ENCODE measurements at places on chromosomes 13 and 19.

DNA sequence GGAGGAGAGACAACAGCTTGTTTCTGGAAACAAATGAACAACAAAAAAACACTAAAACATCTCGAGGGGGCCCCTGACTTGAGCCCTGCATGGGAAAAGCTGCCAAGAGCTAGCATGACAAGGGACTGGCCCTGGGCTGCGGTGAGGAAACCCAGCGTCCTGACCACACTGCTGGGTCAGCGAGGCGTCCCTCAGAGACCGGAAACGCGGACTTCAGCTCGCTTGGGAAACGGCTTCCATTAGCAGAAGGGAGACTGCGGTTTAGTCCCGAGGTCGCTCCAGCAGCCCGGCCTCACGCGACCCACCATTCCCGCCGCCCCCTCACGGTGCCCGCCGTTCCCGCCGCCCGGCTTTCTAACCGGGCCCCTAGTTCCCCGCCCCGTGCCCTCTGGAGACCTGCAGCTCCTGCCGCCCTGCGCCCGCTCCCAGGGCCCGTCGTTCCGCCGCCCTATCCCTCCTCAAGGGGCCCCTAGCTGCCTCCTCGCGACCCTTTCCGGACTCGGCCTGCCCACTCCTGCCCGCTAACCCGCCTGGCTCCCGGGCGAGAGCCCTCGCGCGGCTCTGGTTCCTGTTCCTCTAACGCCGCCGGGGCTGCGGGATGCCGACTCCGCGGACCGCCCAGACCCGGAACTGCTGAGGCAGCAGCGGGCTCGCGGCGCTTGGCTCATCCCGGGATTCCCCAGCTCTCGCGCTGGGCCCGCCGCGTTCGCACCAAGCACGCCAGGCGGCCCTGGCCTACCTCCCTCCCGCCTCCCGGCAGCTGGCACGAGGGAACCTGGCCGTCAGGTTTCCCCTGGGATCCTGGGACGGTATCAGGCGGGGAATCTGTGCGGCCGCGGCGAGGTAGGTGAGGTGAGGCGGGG lies at the start of gene CCDC122:
Gene CCDC122, minus strand, starts transcription at position 849 of the 863 bp plus-strand sequence. CDS start 10,364 bp downstream, outside the sequence.
- DNase-seq: peak; percentile 58

GRCh38 chr19:14432791-14433553 lies at the start of gene PKN1:
TSS of gene PKN1 (plus strand) at chr19:14433306. CDS start at chr19:14433522, 216 bp downstream.
- DNase-seq: no peak

- no peak for DNase-seq
Measured at GRCh38 chr19:29569038-29569911, 36.8 kb upstream of the POP4 start.

DNA sequence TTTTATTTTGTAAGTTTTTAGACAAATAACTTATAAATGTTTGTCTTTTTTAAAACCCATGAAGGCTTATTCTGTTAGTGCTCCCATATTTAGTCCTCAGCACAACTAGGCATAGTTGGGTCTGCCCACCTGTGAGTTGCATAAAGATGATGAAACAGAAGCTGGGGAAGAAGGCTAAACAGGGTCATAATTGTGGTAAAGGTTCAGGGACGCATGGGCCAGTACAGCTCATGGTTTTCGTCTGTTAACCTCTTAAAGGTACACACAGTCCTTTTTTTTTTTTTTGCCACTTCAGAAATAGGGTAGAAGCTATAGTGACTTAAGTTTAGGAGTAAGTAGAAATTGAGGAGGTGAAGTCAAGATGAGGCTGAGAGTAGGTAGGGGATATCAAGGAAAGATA lies 58.3 kb downstream of the TM9SF2 start:
- DNase-seq: no peak

- peak; percentile 34 for DNase-seq
Measured at GRCh38 chr13:113393563-113394338, 29.8 kb upstream of the GRTP1 start.

GRCh38 chr13:108594153-108594552 lies 35.3 kb upstream of the MYO16 start:
- DNase-seq: no peak

DNA sequence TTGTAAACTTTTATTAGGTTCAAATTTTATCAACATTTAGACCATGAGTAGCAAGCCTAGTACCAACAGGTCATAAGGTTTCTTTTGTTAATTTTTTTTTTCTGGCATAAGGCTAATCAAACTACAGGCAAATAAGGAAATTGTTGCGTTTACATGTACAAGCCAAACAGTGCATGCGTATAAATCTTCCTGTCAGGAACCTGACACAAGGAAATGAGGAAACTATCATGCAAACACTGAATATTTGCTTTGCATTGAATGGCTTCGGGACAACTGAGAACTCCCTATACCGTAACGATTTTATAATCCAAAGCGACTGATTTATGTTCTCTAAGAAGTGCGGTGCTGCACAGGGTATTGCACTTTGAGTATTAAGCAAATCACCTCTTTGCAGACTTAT lies 133.0 kb upstream of the TRPC4 start:
- DNase-seq: no peak

DNA sequence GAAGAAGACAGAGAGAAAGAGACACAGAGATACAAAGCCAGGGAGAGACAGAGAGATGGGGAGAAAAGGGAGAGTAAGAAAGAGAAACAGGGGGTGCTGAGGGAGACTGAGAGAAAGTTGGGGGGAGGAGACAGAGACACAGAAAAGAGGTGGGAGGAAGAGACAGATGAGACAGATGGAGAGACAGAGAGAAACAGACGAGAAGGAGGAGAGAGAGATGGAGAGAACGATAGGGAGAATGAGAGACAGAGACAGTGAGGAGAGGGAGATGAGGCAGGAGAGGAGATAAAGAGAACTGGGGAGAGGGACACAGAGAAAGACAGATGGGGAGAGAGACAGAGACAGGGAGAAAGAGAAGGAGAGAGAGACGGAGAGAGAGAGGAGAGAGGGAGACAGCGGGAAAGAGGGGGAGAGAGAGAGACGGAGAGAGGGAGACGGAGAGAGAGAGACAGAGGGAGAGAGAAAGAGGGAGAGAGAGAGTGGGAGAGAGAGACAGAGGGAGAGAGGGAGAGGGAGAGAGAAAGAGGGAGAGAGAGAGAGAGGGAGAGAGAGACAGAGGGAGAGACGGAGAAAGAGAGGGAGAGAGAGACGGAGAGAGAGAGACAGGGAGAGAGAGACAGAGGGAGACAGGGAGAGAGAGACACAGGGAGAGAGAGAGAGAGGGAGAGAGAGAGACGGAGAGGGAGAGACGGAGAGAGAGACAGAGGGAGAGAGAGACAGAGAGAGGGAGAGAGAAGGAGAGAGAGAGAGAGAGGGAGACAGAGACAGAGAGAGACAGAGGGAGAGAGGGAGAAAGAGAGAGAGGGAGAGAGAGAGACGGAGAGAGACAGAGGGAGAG lies 12.6 kb downstream of the JOSD2 start:
- no peak for DNase-seq

DNA sequence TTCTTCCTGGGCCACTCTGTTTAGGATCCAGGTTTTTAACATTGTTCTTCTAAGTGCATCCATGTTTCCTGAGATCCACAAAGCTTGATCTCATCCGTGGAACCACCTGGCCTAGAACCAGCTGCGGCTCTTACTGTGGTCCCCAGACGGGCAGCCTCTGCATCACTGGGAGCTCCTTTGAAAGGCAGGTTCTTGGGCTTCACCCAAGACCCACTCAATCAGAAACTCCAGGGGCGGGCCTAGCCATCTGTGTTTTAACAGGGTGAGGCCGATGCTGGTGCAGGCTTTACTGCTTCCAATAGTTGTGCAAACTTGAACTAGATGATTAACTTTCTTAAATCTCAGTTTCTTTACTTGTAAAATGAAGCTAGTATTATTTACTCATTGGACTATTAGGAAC lies 605.7 kb downstream of the FGF9 start:
- DNase-seq: no peak

DNA sequence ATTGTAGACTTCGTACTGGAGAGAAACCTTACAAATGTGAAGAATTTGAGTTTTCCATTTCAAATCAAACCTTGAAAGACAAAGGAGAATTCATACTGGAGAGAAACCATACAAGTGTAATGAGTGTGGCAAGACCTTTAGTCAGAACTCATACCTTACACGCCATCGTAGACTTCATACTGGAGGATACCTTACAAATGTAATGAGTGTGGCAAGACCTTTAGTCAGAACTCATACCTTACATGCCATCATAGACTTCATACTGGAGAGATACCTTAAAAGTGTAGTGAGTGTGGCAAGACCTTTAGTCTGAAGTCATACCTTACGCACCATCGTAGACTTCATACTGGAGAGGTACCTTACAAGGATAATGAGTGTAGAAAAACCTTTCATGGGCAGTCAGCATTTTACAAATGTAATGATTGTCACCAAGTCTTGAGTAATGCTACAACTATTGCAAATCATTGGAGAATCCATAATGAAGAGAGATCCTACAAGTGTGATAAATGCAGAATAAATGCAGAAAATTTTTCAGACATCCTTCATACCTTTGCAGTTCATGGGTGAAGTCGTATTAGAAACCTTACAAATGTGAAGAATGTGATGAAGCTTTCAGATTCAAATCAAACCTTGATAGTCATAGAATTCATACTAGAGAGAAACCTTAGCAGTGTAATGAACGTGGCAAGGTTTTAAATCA lies 14.7 kb downstream of the ZNF765 start:
- DNase-seq: no peak

DNA sequence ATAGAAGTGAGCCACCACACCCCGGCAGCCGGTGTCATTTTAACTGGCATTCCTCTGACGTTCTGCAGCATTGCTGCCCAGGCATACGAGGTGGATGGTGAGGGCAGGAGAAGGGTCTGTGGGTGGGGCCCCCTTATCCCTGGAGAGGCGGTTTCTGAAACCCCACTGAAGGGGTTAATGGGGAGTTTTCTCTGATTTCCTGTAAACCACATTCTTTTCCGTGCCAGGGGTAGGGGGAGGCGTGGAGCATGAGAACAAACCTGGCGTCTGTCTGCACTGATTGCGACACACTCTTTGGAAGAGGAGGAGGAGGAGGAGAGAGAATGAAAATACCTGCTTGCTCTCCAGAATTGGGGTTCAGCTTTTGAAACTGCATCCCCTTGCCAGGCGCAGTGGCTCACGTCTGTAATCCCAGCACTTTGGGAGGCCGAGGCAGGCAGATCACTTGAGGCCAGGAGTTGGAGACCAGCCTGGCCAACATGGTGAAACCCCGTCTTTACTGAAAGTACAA lies 2.7 kb upstream of the C3 start:
- DNase-seq: no peak

DNA sequence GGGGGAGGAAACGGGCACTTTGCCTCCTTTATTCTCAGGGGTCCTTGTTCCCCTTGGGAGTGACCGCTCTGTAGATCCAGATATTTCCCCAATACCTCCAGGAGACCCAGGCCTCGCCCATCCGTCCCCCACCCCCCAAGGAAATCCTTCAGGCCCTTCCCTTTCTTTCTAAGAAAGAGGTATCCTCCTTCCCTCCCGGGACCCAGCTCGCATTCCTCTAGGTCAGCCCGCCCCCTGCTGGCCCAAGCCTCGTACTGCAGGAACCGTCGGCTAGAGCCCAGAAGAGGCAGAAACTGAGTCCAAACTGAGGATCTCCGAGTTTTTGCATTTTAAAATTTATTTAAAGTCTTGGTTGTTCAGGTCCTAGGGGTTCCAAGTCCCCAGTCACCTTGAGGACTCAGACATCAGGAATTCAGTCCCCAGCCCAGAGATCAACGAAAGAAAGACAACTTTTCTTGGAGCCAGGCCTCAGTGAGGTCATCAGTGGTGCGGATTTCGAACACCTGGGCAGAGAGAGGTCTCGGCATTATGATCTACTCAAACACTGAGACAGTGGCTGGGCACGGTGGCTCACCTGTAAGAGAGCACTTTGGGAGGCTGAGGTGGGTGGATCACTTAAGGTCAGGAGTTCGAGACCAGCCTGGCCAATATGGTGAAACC lies 7.5 kb upstream of the LRFN1 start:
- DNase-seq: peak; percentile 67

DNA sequence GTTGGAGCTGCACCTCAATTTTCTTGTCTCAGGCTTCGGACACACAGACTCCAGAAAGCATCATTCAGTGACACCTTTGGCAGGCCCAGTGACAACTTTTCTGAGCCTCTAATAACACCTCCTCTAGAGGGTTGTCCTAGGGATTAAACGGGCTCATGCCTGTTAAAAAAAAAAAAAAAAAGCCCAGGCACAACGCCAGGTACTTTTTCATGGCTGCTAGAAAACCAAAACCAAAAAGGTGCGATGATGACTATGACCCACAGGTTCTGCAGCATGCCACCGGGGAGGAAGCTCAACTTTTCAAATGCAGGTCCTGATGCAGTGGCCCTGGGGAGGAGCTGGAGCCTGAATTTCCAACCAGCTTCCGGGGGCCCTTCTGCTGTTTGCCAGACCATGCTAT lies 184.2 kb downstream of the ABCC4 start:
- DNase-seq: no peak

DNA sequence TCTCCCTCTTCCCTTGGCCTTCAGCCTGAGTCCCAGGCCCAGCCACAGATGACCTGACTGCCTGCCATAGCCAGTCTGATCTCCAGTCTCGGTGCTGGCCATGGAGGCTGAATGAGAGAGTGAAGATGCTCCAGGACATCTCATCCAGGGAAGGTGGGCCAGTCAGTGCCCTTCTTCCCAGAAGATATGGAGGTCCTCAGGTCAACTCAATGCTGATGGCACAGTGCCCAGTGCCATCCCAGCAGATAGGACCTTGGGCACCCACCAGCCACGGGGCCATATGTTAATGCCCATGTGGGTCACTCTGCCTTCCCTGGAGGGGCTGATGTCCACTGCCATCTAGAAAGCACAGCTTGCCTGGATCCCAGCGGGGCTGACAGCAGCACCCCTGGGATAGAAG lies 7.2 kb downstream of the VSTM2B start:
- DNase-seq: no peak

GRCh38 chr19:55368106-55368505 lies 2.2 kb downstream of the IL11 start:
- no peak for DNase-seq

- DNase-seq: no peak
Measured at GRCh38 chr13:94620286-94620896, 18.7 kb downstream of the GPR180 start.

DNA sequence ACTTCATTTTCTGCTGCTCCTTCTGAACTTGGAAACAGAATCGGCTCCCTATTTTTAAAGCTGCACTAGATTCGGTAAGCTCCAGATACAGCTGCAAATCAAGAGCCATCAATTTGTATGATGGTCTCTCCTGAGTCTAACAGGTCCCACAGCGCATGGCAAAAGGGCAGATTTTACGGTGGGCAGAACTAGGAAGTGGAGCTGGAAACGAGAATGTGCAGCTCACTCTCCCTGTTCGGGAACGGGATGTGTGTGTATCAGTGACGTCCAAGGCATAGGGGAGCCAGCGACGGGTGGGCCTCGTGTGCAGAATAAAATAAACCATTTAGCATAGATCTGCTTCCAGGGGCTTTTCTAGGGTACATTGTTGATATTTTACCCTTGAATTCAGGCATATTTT lies 74.2 kb downstream of the COL4A1 start:
- peak; percentile 83 for DNase-seq

DNA sequence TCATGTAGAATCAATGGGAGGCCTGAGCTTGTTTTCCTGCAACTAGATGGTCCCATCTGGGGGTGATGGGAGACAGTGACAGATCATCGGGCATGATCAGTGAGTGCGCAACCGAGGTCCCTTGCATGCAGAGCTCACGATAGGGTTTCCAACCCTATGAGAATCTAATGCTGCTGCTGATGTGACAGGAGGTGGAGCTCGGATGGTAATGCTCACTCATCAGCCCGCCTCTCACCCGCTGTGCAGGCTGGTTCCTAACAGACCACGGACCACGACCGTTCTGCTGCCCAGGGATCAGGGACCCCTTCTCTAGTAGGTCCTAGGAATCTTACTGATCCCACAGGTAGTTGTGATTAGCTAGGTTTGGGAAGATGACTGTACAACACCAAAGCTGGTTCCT lies 23.5 kb upstream of the GARRE1 start:
- DNase-seq: no peak
